ENCODE measurements at places on chromosomes 7 and 10.

DNA sequence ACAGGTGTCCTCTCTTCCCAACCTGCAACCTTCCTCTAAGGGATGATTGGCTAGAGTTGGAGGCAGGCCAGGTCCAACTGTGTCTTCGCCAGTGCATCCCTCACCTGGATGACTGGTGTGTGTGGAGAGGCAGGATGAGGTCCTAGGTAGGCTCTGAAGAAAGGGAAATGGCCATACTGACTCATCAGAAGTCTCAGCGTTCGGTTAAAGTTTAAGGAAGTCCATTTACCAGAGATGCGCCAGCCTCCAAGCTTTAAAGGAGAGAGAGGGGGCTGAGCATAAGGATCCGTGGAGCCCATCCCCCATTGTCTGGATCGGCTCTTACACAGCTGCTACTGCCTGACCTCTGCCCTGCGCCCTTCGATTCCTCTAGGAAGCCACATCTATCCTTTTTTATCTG, 4.4 kb downstream of the KEL start:
- DNase-seq: no peak

DNA sequence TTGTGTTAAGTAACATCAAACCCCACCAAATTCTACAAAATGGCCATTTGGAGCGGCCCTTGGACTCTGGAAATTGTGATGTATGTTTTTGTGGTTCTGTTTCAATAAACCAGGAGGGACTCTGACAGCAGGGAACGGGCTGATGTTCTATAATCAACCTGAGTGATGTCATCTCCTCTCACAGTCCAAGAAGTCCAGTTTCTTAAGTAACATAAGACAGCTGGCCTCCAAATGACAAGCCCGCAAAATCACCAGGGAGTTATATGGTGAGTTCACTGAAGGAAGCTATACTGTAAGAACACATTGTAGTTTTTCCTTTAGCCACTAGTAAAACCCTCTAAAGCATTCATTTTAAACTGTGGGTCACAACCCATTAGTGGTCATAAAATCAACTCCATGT, 34.0 kb downstream of the GOT1 start:
- no peak for DNase-seq

GRCh38 chr10:132899054-132899750, 43.2 kb downstream of the CFAP46 start:
- no peak for DNase-seq

DNA sequence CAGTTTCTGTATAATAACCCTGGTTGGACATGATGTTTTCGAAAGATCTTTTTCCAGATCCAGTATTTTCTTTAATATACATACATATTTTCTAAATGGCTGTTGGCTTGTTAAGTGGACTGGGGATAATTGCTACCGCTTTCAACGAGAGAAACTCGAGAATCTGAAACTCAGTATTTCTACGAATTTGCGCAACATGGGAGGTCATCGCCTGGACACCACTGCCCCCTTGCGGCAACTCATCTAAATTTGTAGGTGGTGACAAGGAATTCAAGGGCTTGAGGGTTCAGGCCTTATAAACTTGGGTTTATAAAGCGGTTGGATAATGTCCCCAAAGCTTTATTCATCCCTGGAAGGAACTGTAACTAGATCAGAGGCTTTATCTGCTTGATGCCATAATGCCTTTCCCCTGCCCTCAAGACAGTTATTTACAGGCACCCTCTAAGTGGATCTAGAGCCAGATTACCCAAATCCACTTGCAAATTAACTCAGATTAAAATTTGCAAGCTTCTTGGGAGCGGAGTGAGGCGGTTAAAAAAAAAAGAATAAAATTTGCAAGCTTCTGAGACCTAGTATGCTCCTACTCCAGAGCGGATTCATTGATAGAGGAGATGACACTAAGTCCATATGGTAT, 21.3 kb upstream of the KCNK18 start:
- peak; percentile 51 for DNase-seq

GRCh38 chr10:97542169-97543024, 30.2 kb upstream of the ANKRD2 start:
- no peak for DNase-seq

GRCh38 chr7:155374276-155375252, 76.9 kb downstream of the INSIG1 start:
- no peak for DNase-seq

DNA sequence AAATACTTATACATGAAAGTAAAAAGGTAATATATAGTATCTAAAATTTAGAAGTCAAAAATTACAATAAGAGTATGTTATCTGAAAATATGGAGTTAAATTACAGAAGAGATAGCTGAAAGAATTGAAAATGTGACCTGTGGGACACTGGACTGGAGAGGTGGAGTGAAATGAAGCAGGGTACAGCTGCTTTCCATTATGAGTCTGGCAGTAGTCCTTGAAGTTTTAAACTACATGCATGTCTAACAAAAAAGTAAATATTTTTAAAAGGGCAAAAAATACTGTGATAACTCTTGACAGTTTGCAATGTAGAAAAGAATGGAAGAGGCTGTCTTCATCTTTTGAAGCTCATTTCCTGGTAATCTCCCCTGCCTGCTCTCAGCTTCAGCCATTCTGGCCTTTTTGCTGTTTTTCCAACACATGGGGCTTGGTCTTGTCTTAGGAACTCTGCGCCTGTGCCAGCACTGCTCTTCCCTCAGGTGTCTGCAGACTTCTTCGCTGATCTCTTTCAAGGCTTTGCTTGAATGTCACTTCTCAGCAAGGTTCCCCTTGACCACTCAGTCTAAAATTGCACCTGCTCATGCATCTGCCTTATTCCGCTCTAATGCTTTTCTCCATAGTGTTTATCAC, 36.9 kb downstream of the PTPRZ1 start:
- no peak for DNase-seq

GRCh38 chr10:57362811-57363210, 904.9 kb downstream of the IPMK start:
- no peak for DNase-seq

GRCh38 chr7:85135977-85136376, 50.9 kb downstream of the SEMA3D start:
- DNase-seq: no peak

DNA sequence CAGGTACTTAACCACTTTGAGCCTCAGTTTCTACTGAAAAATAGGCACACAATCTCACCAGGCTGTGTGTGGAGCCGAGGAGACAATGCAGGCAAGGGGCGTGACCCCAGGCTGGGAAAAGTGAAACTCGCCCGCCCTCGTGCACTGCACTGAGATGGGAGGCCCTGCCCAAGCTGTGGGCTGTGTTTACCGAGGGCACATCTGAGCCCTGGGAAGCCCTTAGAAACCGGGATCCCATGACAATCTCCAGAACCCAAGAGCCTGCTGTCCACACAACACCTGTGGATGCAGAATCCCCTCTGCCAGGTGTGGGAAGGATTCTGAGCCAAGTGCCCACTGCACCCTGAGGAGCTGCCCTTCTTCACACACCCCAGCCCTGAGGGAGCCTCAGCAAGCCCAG, 198.3 kb downstream of the GRID1 start:
- no peak for DNase-seq

DNA sequence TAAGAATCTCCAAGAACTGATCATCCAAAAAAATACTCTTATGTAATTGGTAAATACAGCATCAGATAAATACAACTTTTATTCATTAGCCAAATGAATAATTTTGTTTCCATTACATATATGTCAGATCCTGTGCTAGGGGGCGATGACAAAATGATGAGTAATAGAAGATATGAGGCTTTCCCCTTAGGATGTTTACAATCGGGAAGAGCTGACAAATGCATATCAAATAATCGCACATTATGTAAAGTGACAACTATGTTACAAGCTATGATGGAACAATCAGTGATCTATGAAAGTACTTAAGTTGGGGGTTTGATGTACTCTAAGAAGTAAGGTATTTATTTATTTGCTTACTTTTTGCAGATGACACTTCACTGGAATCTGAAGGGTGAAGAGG, 465.6 kb upstream of the VSTM2A start:
- no peak for DNase-seq

- DNase-seq: no peak
Measured at GRCh38 chr7:35826751-35827150, 25.9 kb downstream of the SEPTIN7 start.

DNA sequence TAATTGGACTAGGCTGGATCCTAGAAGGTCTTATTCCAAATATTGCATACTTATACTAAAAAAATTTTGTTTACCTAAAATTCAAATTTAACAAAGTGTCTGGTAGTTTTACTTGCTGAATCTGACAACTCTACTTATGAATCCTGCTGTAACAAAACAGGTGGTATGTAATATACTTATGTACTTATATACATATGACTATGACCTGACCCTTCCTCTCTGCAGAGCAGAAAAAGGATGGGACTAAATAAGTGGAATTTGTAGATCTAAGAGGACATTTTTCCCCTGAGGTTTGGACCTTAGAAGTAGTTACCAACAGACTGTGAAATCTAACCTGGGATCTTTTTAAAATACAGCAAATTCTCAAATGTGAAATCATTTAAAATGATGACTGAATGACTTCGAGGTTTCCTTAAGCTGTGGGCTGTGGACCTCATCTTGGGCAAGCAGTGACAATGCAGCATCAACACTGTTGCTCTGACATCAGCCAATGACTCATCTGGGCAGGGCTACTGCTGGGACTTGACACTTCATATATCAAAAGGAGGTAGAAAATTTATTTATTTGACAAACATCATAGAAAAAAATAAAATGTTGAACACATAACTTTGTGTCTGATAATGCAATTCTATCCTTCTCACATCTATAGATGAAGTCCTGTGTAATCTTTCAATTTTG, 73.6 kb downstream of the RELN start:
- DNase-seq: no peak

GRCh38 chr10:34723750-34724149, 91.3 kb downstream of the PARD3 start:
- no peak for DNase-seq

DNA sequence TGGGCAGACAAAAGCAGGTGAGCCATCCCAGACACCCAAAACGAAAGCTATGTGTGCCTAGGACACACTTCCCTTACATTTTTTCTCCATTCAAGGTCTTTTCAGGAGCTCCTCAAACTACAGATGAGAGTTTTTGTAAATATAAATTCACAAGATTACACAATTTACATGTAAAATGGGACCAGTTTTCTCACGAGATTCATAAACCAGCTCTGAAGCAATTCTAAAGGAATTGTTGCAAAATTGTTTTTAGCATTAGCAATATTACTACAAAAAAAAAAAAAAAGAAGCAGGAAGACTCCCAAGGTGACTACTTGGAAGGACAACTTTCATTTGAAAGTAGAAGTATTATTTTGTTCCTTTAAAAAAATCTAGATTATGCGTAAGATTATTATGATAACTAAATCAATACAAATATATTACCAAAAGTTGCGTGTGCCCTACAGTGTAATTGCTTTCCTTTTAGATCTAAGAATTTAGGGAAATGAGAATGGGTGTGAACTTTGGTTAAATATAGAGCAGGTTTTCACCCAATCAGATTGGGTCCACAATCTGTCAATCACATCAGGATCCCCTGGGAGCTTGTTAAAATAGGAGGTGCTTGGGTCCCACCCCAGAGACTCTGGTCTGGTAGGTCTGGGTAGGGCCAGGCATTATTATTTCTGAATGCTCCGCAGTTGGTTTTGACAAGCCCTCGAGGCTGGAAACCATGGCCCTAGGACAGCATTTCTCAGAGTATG, 72.2 kb downstream of the TBXAS1 start:
- DNase-seq: no peak

GRCh38 chr10:70880077-70880534, 8.3 kb downstream of the PCBD1 start:
- peak; percentile 20 for DNase-seq

DNA sequence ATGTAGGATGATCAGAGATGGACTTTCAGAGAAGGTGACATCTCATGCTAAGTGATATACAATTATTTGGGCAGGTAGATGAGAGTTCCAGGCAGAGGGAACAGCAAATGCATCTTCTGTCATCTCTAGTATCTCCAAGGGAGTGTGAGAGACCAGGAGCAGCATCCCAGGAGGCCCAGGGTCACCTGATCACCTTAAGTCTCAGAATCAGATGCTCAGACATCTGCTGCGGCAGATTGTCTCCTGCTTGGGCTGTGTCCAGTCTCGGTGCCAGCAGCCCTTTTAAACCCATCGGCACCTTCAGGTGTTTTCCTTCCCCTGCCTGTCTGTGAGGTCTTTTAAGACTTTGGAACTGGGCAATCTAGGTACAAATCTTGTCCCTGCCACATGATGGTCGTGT, 690.6 kb downstream of the LRMDA start:
- no peak for DNase-seq

GRCh38 chr10:18204039-18204835, 64.0 kb downstream of the CACNB2 start:
- no peak for DNase-seq
